ENCODE measurements at places on chromosomes 16 and 17.

- no peak for DNase-seq
Observed at GRCh38 chr17:32020943-32021614, 13.9 kb downstream of the LRRC37B start.

- no peak for DNase-seq
Observed at GRCh38 chr17:4886830-4887229, 12.5 kb upstream of the C17orf107 start.

DNA sequence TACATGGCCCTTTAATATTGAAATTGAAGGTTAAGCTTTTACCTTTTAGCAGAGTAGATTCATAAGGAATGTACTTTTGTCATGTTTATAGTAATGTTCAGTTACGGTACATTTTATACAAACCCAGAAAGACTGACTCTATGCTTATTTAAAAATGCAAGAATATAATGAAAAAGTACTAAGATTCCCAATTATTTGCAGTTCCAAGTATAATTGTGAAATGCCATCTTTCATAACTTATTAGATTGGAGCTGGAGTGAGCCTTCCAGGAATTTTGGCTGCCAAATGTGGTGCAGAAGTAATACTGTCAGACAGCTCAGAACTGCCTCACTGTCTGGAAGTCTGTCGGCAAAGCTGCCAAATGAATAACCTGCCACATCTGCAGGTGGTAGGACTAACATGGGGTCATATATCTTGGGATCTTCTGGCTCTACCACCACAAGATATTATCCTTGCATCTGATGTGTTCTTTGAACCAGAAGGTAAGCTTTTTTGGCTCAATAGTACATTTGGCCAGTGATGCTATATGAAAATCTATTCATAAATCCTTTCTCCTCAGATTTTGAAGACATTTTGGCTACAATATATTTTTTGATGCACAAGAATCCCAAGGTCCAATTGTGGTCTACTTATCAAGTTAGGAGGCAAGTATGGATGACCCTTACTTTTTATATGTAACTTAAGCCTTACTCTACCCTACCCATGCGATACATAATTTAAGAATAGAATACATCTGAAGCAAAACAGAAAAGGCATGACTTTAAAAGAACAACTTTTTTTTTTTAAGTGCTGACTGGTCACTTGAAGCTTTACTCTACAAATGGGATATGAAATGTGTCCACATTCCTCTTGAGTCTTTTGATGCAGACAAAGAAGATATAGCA is 4.2 kb downstream of the SRSF2 start:
- no peak for DNase-seq

DNA sequence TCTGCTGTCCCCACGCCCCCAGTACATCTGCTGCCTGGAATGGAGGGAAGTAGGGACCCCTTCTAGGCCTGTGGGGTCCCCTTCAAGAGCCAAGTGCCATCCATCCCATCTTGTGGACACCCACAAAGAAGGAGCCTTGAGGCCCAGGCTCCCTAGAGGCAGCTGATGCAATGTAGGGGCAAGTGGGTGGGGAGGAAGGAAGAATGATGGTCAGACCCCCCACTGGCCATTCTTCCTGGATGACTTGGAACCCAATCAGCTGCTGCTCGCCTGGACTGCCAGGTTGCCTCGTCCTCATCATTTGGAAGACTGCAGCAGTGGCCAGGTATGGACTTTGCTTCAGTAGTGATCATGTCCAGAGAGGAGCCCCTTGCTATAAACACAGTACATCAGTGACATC is 48.9 kb downstream of the SMPD3 start:
- no peak for DNase-seq

- no peak for DNase-seq
Observed at GRCh38 chr17:67335245-67335835, 31.0 kb downstream of the PSMD12 start.

DNA sequence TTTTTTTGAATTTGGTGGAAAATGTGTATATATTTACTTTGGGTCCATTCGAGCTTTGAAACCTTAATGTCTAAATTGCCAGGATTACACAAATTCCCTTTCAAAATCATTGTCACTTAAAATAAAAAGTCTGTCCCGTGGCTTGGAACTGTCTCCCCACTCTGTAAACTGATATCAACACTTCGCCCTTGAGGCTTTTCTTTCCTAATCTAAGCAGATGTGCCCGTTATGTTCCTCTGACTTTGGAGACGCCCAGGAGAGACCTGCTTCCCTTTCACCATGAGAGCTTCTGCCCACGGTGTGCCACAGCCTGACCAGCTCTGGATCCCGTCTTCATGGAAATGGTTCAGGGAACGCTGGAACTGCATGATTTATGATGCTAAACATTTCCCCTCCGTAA is 151.3 kb downstream of the C16orf95 start:
- no peak for DNase-seq

DNA sequence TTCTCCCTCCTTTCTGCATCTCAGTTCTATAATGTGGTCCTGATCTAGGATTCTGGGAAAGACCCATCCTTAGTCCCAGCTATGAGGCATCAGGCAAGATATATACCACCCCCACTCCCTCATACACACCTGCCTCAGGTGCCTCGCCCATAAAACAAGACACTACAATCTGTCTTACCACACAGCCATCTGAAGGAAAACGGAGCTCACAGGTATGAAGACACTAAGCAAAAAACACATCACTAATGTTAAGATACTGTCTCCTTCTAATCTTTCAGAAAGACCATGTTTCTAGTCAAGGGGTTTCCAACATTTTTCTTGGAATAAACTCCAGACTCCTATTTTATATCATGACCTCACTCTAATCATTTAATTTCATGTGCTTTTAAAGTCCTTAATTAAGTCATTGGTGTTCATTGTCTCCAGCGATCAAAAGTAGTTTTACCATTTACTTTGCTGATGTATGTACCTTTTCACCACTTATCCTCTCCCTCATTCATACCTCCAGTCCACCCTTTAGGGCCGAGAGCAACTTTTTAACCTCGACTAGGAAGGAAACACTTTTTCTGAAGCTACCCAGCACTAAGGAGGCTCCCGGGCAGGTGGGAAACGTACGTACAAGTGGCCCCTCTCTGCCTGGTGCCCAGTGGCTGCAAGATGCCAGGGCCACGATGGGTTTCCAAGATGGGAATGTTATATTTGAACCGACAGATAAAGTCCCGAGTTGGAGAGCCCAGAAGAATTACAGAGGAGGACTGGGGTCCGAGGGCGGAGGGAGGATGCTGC is 979 bp downstream of the MAP3K14 start:
- no peak for DNase-seq

- DNase-seq, result no peak
Observed at GRCh38 chr16:87602821-87603683, 744 bp downstream of the JPH3 start.

DNA sequence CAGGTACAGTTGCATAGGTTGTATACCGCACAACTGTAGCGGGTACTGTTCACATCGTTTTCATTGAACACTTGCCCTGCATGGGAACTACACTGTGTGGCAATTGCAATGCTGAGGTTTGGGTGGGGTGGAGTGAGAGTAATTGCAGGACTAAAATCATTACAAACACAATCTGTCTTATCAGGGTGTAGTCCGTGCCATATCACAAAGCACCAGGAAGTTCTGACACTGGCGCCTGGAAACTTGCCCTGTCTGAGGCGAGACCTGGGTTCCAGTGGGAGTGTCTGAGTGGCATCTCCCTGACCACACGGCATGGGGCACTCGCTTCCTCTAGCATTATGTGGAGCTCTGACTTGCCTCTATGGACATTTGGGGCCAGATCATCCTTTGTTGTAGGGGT is 153.4 kb downstream of the RGS9 start:
- DNase-seq, result no peak

- no peak for DNase-seq
Observed at GRCh38 chr16:57003439-57004386, 14.4 kb downstream of the NLRC5 start.

GRCh38 chr17:17484451-17484899 is 7.7 kb downstream of the MED9 start:
- DNase-seq, result no peak

DNA sequence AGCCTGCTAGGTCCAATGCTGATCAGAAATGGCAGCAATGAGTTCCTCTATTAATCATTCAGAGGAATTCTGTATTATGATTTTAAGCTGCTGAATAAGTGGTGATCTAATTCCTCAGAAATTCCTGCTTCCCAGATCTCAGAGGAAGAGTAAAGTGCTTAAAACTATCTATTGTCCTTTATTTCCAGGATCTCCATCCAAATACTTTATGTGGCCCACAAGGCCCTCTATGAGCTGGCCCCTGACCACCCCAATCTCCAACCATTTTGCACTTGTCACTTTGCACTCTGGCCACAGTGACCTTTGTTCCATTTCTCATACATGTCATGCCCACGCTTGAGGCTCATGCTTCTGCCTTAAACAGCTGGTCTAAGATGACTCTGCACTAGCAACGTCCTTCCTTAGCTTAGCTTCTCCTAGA is 93.7 kb downstream of the CA10 start:
- peak; percentile 20 for DNase-seq

DNA sequence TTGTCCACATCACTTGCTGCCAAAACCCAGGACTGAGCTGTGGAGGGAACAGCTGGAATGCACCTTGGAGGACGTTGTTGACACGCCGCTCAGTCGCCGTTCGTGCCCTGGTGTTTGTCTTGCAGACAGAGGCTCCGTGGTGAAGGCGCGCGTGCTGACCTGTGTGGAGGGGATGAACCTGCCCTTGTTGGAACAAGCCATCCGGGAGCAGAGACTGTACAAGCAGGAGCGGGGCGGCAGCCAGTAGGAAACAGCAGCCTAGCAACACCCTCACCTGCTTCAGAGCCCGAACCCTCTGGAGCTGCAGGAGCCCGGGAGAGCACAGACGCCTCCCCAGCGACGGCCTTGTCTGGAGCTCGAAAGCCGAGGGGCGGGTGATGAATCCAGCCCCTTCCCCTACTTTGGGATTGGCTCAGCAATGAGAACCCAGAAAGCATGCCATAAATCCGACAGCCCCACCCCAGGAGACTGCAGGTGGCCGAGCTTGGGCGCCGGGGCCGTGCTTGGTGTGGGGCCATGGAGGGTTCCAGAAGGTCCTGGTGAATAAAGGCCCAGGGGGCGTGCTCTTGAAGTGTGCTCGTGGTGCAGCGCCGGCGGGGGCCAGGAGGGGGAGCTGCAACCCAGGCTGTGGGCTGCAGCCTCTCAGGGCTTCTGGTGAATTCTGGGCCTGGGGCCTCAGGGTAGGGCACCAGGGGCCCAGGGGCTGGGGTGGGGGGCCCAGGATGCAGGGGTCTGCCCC is 470 bp upstream of the CDK3 start:
- no peak for DNase-seq

- DNase-seq, result no peak
Observed at GRCh38 chr16:9736547-9736946, 445.7 kb downstream of the GRIN2A start.

DNA sequence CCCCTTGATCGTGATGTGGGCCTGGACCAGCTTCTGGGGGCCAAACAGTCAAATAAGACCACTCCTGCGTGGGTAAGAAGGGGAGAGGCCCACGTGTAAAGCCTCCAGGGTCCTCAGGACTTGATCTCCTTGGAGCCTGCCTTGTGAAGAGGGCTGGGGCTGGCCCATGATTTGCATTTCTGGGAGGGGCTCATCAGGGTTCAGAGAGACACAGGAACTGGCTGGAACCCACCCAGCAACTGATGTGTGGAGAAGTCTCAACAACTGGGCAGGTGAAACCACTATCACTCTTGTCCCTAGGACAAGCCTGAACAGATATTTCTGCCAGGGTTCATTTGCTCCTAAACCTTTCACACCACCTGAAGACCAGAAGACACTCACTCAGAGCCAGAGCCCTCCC is 214.7 kb downstream of the ZNF423 start:
- no peak for DNase-seq

GRCh38 chr17:8123695-8124349 is at the start of gene HES7:
TSS of gene HES7 (minus strand) at chr17:8124106. CDS start at chr17:8124084, 22 bp downstream.
- no peak for DNase-seq

GRCh38 chr16:62939687-62940086 is 903.4 kb upstream of the CDH8 start:
- DNase-seq, result no peak

DNA sequence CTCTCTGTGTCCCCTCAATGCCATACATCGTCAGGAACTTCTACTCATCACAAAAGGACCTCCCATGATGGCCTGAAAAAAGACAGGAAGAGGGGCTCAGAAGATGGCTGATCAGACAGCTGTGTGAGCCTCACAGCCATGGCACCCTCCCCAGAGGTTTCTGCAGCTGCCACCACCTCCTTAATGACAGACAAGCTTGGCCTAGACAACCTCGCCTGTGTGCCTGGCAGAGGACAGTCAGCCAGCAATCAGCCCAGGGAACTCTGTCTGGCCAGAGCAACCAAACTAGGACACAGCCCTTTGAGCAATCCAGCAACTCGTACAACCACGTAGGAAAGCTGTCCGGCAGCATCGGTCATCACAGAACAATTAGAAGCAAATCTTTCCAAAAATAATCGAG is 54.2 kb upstream of the MED9 start:
- no peak for DNase-seq

GRCh38 chr17:12773153-12773552 is 16.1 kb upstream of the ARHGAP44 start:
- no peak for DNase-seq

DNA sequence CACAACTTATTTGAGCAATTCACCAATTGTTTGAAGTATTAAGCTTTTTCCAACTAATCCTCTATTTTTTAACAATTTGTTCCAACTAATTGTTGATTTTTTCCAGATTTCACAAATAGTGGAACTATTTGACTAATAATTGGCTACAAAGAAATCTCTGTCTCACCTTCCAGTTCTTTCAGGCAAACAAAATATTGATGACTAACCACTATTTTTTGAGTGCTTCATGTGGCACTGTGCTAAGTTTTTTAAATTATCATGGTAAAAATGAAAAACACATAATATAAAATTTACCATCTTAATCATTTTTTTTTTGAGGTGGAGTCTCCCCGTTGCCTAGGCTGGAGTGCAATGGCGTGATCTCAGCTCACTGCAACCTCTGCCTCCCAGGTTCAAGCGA is 24.6 kb upstream of the GRIN2A start:
- no peak for DNase-seq

- no peak for DNase-seq
Observed at GRCh38 chr16:51875834-51876600, 670.9 kb downstream of the TOX3 start.

- no peak for DNase-seq
Observed at GRCh38 chr17:6572972-6573370, 16.6 kb upstream of the PITPNM3 start.

GRCh38 chr17:4631836-4632580 is 9.5 kb downstream of the ALOX15 start:
- no peak for DNase-seq

GRCh38 chr16:16083421-16084156 is 134.2 kb downstream of the ABCC1 start:
- no peak for DNase-seq

GRCh38 chr16:55651841-55652824 is 3.7 kb upstream of the SLC6A2 start:
- no peak for DNase-seq

- DNase-seq, result peak; percentile 68
Observed at GRCh38 chr16:65833171-65833871, 533.2 kb upstream of the CDH5 start.
